ENCODE measurements at places on chromosomes 1 and 21.

GRCh38 chr1:76240316-76240715 lies 165.8 kb downstream of the ST6GALNAC3 start:
- DNase-seq: no peak

DNA sequence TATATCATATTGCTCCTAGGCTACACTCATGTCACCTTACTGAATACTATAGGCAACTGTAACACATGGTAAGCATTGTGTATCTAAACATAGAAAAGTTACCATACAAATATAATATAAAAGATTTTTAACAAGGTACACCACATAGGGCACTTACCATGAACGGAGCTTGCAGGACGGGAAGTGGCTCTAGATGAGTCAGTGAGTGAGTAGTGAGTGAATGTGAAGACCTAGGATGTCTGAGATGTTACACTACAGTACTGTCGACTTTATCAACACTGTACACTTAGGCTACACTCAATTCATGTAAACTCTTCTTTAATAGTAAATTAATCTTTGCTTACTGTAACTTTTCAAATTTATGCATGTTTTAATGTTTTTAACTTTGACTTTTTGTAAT lies 81.0 kb upstream of the PLD5 start:
- DNase-seq: no peak

- DNase-seq: no peak
These were observed 30.2 kb upstream of the TRAF5 start for GRCh38 chr1:211296396-211296795.

DNA sequence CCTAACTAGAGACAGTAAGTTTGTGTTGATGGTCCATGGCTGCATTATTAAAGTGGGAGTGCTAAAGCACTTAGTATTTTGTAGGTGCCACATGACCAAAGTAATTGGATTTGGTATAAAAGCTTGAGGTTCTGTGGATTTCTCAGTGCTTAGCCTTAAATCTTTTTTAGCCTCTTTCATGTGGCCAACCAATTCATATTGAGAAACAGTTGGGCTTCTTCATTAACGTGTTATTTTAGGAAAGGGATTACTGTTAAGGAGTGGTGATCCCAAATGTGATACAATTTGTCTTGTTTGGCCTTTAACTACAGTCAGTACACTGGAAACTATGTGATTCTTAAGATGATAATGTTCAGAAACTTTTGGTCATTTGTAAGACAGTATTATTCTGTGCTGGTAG lies 25.5 kb downstream of the MAN1A2 start:
- no peak for DNase-seq

DNA sequence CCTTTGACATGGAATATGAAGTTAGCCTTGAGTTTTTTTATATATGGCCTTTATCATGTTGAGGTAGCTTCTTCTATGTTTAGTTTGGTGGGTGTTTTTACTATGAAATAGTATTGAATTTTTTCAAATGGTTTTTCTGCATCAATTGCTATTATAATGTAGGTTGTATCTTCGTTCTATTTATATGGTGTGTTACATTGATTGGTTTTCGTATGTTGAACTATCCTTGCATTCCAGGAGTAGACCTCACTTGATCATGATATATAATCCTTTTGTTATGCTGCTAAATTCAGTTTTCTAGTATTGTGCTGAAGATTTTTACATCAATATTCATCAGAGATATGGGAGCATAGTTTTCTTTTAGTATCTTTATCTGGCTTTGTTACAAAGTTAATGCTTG lies 55.8 kb downstream of the C1orf198 start:
- DNase-seq: no peak

DNA sequence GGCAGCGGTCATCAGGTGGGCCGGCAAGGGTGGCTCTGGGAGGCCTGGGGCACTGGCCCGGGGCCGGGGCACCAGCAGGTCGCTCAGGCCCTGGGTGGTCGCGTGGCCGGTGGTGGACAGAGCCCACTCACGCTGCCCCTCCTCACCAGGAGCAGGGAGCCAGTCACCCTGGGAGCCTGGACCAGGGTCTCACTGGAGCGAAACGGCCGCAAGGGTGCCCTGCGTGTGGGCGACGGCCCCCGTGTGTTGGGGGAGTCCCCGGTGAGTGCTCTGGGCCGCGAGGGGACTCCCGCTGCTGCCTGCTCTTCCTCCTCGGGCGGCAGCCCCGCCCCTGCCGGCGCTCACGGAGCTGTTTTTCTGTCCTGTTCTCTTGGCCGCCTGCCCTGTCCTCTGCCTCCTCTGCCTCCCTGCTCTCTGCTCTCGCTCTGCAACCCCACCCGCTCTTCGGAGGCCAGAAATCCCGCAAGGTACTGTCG lies 23.5 kb downstream of the RNF223 start:
- no peak for DNase-seq

GRCh38 chr1:172224871-172225270 lies 195.6 kb upstream of the C1orf105 start:
- no peak for DNase-seq

GRCh38 chr21:42425591-42425990 lies 21.9 kb downstream of the UBASH3A start:
- DNase-seq: peak; percentile 55

DNA sequence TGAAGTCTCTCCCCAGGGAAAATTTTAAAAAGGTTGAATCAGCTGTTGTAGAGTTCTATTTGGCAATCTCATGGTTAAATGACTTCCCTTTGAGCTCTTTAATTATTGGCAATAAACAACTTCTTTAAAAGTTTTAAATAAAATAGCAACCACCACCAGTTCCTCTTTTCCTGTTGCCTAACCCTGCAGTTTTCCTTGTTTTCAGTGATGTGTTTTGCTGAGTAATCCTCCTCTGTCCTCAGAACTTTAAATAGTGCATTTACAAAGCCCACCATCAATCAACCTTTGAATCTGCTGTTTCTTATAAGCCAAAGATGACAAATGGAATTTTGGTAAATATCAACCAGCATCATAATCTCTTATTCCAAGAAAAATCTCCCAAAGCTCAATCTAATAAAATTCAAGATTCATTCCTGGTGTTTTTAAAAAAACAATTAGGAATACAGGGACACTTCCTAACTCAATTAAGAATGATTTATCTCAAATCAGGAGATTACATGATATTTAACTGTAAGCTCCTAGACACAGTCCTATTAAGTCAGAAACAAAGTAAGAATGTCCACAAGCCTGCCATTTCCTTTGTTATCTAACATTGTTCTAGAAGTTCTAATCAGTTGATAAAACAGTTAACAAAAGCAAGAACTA lies 14.8 kb downstream of the AVPR1B start:
- no peak for DNase-seq

- no peak for DNase-seq
These were observed 13.7 kb downstream of the PTPRU start for GRCh38 chr1:29249951-29250581.

- DNase-seq: no peak
These were observed 11.6 kb downstream of the MED18 start for GRCh38 chr1:28340221-28340974.

DNA sequence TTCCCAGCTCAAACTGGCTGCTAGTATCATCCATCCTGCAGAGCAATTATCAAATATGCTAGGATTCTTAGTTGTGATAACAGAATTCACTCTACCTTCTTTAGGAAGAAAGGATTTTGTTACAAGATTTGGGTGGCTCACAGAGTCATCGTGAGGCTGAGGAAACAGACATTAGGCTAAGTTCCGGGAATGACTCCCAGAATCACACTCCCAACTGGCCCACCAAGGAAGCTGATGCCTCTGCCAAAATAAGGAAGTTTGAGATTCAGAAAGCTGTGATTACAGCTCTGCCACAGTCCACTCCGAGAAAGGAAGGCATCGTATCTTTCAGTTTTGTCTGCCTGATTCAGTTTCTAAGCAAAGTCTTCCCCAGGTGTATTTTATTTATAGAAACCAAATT lies 50.6 kb upstream of the LYPLAL1 start:
- no peak for DNase-seq

DNA sequence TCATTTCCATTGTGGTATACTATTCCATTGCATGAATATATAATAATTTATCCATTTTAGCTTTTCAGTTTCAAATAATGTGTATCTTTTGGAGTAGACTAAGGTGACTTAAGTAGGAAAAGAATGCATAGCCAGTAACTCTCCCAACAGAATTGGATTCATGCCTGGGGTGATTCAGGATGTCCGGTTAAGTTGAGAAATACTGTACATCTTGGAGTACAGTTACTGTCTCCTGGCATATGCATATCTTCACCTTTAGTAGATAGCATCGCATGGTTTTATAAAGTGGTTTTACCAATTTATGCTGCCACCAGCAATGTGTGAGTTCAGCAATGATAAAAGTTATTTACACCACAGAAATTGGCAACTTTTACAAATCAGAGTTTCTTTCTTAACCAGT lies 18.6 kb upstream of the SLC6A9 start:
- no peak for DNase-seq

GRCh38 chr21:44423312-44423821 lies 31.9 kb upstream of the LRRC3 start:
- DNase-seq: no peak

GRCh38 chr1:76260279-76260678 lies 185.7 kb downstream of the ST6GALNAC3 start:
- no peak for DNase-seq

DNA sequence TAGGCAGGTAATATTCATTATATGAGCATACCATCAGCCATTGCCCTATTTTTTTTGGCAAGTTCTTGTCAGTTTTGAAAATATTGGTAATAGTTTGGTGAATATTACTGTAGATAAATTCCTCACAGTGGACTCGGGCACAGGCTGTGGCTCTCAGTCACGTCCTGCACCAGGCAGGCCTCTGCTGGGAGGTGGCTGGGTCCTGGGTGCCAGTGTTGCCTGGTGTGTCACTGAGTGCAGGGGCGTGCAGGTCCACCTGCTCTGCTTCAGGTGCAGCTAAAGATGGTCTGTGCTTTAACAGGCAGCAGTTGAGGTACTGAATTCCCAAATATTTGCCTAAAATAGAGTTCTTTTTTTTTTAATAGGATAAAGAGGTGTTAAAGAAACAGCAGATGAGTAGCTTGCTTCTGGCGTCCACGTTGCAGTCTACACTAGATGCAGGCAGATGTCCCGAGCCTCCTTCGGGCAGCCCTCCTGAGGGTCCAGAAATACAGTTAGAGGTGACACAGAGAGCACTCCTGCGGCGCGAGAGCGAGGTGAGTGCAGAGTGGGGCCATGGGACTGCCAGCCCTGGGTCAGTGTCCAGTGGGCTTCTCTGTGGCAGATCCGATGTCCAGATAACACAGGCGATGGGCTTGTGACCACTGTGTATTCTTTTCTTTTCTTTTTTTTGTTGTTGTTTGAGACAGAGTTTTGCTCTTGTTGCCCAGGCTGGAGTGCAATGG lies 57.3 kb upstream of the DIP2A start:
- no peak for DNase-seq

- no peak for DNase-seq
These were observed 46.7 kb downstream of the CLIC6 start for GRCh38 chr21:34715518-34715917.

DNA sequence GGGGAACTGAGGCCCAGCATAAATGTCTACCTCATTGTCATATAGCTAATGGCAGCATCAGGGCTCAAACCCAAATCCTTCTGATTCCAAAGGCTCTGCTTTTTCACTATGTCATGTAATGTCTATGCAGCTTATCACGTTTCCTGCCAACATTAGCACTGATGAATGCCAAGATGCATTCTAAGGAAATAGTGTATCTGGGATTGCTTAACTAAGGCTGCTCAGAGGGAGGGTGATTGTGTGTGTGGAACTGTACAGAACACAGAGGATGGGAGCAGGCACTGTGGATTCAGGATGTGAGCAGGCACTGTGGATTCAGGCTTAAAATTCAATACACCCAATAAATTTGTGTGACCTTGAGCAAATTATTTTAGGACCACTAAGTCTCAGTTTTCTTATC lies 456.4 kb upstream of the DEPDC1 start:
- DNase-seq: no peak

DNA sequence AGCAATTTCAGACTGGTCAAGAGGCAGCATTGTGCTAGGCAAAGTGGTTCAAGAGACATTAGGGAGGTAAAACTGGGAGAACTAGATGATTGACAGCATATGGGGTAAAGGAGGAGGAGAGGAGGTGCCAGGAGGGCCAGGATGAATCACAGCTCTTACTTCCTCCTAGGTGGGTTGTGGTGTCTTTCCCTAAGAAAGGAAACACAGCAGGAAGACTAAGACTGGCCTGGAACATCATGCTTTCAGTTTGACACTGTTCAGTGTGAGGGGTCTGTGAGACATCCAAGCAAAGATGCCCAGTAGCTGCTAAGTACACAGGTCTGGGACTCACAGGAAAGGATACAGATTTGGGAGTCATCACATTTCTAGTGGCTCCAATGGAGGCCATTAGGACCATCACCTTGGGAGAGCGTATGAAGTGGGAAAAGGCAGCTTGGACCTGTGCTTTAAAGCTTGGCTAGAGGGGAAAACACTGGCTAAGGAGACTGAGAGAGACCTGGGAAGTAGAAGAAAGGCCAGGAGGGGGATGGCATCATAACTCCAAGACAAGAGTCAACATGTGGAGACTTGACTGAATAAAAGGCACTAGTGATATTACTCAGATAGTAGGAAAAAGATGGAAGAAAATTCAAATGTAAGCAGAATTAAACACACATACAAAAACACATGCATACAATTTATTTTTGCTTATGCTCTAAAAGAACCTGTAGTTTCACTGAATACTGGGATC lies 17.3 kb downstream of the CD58 start:
- no peak for DNase-seq

DNA sequence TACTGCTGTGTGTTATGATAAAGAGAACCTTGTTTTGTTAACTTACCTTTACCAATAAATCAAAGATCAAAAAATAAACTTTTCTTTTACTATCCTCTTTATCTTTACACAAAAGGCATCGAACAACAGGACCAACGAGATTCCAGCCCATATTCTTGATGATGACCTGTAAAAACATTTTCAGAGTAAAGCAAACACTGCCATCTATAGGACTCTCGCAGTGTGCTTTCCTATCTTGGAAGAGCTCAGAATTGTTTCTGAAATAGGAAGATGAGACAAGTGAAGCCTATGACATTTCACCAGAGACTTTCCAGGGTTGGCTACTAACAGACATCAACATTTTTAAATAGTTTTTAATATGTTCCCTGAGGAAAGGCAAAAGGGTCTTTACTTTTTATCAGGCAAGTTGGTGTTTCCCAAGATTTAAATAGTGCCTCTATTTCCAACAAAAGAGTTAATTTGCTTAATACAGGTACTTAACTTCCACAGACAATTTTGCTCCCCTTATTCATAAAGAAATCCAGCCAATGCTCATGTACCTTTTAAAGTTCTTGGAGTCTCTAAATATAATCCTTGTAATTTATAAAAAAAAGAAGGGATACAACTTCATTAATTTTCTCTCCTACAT lies 7.3 kb downstream of the GLMN start:
- no peak for DNase-seq

GRCh38 chr21:27070861-27071670 lies 104.2 kb upstream of the ADAMTS5 start:
- DNase-seq: no peak

Measured in T-helper 1 cell (primary cell).